Heart right ventricle (tissue), 16 donors: ENCODE measurements at places on chromosomes 3 and 15.

- no peak for DNase-seq
Measured at GRCh38 chr15:64092075-64092820, 1.4 kb downstream of the CIAO2A start.

DNA sequence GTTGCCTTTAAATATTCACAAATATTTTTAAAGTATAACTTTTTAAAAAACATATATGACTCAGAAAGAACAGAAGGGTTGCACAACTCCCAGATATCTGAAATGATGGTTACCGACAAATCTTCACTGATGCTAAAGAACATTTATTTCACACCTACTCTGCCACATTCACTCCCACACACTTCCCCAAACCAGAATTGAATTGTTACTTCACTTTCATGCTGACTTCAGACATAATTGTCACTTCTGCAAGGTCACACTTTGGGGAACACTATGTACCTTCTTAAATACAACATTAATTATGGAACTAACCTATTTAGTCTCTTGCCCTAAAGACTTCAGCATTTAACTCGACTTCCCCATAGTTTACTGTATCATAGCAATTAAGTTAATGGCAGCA is 795.1 kb downstream of the FHIT start:
- DNase-seq = no peak

DNA sequence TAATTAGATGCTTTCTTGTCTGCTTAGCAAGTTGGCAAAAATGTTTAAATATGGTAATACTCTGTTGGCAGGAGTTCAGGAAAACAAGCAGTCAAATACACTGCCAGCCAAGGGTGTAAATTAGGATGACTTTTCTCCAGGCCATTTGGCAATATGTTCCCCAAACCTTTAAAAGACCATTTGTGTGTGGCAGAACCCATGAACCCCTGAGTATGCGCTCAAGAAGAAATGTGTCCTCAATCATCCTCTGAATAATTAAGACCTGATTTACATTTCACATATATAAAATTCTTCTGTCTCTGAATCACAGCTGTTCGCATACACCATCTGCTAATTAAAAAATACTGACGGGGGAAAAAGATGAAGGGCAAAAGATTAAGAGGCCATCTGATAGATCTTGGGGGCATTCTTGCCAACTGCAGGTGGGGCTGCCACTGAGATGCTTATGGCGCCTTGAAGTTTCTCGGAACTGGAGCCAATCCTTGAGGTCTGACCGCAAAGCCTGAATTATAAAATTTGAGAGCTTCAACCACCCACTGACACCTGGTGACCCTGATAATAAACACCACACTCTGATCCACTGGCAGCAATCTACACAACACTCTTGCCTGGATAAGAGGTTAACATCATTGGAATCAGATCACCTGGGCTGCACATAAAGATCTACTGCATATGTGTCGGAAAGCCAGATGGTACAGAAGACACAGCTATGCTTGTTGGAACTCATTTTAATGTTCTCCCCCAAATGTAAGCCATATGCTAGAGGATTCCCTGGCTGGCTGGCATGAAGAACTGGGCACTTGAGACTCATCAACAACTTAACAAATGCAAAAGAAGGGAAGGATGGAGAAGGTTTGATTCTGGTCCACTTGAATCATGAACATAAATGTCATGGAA is 190.6 kb downstream of the OSBPL10 start:
- DNase-seq = no peak

DNA sequence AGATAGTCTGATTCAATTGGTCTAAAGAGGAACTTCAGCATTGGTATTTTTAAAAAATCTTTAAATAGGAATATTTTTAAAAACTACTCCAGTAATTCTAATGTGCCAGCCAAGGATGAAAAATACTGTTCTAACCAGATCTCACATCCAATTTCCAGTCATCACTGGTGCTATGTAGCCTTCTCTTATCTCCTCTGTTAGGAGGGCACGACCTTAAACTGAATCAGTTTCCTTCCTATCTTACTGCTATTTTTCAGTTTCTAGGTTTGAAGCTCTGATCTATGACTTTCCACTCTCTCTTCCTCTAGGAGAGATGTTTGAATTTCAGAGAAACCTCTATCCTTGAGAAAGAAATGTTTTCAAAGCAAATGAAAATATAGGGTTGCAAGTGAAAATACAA is 31.9 kb downstream of the HAPLN3 start:
- DNase-seq = no peak

DNA sequence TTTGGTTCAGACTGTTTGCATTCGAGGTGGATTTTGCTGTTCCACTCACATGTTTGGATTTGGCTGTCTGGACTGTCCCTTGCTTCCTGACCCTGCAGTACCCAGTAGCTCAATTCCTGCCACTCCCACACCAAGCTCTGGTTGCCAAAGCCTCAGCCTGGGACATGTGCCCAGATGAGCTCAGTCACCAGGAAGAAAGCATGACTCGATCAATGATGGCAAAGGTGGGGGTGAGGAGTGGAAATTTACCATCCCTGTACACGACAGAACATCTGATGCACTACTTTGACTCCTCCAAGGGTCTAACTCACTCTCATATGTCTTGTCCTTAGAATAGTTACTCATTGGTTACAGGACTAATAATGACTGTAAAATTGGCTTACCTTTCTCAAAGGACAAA is 45.2 kb downstream of the ZNF385D start:
- peak; percentile 56 for DNase-seq

- DNase-seq = no peak
Measured at GRCh38 chr15:63396152-63396928, 14.7 kb upstream of the CA12 start.

GRCh38 chr3:152505926-152506325 is 237.2 kb downstream of the MBNL1 start:
- no peak for DNase-seq

DNA sequence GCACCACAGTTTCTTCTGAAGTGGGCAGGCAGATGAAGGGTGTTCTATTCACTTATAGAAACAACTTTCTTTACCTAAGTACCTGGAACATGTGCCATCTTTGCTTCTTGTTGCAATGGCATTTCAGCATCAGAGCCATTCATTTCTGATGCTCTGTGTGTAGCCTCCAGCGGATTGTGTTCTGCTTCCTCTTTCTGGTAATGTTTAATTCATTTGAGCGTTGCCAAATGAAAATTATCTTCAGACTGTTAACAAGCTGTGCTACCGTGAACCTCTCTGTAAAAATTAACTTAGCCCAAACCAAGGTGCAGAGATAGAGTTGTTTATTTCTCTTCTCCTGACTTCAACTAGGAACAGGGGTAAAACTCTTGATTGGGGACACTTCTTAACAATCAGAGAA is 302.0 kb downstream of the EDEM1 start:
- no peak for DNase-seq

GRCh38 chr3:173109143-173109542 is 31.9 kb downstream of the SPATA16 start:
- DNase-seq = no peak

GRCh38 chr3:112456147-112456546 is 43.1 kb downstream of the BTLA start:
- DNase-seq = no peak

DNA sequence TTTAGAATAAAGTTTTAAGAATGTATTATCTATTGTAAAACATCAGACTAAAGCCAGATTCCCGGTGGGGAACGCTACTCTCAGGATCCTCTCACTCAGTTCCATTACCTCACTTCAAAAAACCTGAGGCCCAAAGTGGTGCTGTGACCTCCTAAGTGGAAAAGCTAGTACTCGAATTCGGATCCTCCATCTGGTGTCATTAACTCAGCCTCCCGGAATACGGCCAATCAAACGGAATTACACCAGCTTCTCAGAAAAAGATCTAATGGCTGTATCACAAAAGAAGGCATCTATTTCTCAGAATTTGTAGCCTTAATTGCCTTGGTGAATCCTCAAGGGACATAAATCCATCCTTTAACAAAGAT is 627 bp downstream of the ACAD11 start:
- no peak for DNase-seq

DNA sequence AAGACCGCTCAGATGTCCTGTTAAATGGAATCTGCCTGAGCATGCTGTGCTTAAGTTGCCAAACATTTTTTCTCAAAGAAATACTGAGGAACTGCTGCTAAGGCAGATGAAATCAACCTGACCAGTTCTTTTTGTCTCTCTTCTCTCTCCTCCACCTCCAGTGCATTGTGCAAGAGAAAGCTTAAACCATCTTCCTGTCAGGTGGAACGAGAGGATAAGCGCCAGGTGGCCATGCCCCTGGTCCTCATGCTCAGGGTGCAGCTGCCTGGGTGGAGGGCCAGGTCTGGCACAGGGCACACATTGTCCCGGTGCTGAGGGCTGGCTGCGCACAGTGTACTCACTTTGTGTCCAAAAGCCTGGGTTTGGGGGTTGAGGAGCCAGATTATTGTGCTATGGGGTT is 176.2 kb upstream of the TP63 start:
- DNase-seq = no peak

- no peak for DNase-seq
Measured at GRCh38 chr3:18888370-18888769, 259.9 kb upstream of the KCNH8 start.

DNA sequence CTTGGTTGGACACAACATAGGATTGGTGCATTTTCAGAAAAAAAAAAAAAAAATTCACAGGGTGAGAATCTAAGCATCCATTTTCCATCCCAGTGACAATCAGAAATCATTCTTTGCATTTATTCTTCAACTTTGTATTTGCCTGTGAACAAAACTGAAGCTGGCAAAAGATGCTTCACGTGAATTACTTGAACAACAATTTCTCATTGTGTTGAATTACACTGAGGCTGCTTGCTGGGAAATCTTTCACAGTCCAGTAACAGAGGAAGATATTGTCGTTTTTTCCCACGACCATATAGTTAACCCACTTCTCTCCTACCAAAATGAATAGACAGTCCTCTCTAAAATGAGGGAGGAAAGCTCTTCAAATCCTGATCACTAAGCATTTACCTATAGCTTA is 4.3 kb upstream of the SLCO3A1 start:
- DNase-seq = no peak

- no peak for DNase-seq
Measured at GRCh38 chr15:97215629-97216028, 744.9 kb upstream of the ARRDC4 start.

GRCh38 chr3:172152874-172153273 is 113.5 kb downstream of the FNDC3B start:
- no peak for DNase-seq

GRCh38 chr15:26525096-26525495 is 247.8 kb downstream of the GABRB3 start:
- DNase-seq = no peak

GRCh38 chr3:159080256-159080655 is 278.4 kb downstream of the MFSD1 start:
- no peak for DNase-seq

DNA sequence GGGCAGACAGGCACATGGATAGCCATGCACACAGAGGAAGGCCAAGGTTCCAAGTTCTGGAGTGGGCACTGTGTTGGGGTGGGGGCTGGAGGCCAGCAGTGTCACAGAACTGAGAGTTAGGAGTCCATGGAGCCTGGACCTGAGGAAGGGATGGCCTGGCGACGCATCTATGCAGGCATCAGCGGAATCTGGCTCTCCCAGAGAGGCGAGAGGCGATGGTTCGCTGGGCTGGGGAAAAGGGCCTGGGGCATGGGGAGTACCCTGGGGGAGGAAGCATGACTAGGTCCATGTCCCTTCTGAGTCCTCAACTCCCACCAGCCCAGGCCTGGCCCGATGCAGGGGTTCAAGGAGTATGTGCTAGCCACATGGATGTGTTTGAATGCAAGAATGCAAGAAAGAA is 192.8 kb upstream of the LINGO1 start:
- DNase-seq = no peak

DNA sequence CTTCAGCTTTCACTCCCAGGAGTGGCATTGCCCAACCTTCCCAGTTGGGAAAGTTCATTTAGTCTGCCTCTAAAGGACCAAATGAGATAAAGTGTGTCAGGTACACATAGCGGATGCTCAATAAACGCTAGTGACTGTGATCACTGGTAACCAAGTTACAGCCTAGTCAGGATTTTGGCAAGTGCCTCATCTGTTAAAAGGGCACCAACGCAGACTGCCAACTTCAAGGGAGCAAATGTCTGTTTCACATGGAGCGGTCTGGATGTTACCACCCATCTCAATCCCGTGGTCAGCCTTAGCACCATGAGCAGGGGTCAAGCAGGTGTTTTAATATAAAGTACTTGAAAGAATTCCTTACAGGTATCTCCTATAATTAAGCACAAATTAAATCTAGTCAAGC is 22.7 kb downstream of the SLCO3A1 start:
- DNase-seq = no peak

- no peak for DNase-seq
Measured at GRCh38 chr15:100940767-100941379, 21.7 kb downstream of the LRRK1 start.

GRCh38 chr15:25184356-25185155 is 229.8 kb downstream of the SNRPN start:
- DNase-seq = peak; percentile 3

- DNase-seq = no peak
Measured at GRCh38 chr15:85019815-85020590, 38.3 kb downstream of the PDE8A start.

DNA sequence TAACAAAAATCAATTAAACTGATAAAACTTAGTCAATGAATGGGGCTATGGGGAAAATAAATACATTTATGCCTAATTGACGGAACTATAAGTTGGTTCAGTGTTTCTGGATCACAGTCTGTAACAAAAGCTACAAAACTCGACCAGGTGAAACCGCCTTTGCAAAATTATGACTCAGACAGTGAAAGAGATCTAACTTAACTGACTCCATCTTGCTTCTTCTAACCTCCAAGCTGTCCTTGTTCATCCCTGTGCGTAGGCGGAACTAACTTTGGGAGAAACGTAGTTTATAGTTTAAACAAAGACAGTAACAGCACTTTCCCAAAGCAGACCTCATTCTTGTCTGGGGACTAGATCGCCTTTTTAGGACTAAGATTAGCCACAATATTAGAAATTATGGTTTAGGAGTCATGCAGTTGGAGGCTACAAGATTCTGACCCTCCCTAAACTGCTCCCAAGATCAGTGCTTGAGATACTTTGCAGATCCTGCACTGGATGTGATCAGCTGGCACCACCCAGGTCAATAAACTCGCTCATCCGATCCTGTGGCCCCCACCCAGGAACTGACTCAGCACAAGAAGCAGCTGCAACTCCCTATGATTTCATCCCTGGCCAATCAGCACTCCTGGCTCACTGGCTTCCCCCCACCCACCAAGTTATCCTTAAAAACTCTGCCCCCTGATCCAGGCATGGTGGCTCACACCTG is 7.2 kb upstream of the MFGE8 start:
- DNase-seq = no peak

GRCh38 chr3:113211330-113212149 is at the start of gene BOC:
Gene BOC, plus strand, starts transcription at chr3:113211557. Its CDS starts 38,246 bp downstream, at chr3:113249803.
- peak; percentile 38 for DNase-seq

GRCh38 chr15:100170291-100171210 is 171.2 kb downstream of the ADAMTS17 start:
- no peak for DNase-seq

DNA sequence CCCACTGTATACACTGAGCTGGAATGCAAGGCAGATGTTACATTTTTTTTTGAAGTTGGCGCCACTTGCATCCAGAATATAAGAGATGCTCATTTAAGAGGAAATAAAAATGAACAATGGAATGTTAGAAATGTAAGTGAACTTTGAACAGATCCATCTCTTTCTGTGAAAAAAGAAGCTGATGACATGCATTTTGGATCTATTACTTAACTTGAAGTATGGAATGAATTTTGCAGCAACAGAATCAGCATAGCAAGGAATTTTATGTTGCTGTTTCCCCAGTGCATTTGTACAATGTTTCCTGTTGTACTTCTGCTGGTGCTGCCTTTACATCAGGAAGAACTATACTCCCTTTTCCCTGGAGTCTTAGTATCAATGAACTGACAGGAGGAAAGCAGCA is 178.2 kb downstream of the LSAMP start:
- no peak for DNase-seq
